ENCODE measurements at places on chromosomes 1 and 21.

- DNase-seq = no peak
Measured at GRCh38 chr1:85602571-85602970, 22.0 kb downstream of the CCN1 start.

- DNase-seq = no peak
Measured at GRCh38 chr21:45781741-45782140, 138.2 kb downstream of the PCBP3 start.

- DNase-seq = no peak
Measured at GRCh38 chr1:77948841-77949424, 29.9 kb downstream of the FUBP1 start.

- DNase-seq = no peak
Measured at GRCh38 chr1:41658431-41659158, 174.1 kb upstream of the EDN2 start.

GRCh38 chr1:165355139-165355976 lies 1.2 kb downstream of the LMX1A start:
- DNase-seq = no peak

DNA sequence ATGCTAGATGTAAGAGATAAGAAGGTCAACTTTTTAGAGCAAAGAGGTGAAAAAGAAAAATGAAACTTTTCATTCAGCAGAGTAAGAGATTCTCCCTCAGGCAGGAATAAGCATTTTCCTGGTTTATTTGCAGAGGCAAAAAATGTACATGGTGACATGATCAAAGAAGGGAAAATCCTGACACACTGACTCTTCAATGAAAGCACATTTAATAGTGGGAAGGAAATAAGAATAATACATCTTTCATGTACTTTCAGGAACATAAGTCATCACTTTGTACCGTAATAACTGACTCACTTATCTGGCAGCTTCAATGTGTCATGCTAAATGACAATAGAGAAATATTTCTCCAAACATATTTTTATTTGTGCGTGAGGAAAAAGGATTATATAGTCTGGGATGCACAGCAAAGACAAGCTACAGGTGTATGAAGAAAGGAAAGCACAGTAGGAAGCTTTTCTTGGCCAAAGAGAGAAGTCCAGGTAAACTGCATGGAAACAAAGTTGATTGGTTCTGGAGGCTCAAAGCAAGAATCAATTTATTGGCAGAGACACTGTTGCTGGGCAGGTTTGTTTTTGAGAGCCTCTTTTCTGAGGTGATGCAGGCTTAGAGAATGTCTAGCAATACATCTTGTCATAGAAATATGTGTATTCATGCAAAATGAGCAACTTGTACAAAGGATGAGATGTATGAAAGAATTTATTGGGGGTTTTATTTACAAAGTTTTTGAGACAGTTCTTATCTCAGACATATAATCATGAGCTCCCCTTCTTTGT lies 1409.0 kb downstream of the PLA2G4A start:
- DNase-seq = no peak

DNA sequence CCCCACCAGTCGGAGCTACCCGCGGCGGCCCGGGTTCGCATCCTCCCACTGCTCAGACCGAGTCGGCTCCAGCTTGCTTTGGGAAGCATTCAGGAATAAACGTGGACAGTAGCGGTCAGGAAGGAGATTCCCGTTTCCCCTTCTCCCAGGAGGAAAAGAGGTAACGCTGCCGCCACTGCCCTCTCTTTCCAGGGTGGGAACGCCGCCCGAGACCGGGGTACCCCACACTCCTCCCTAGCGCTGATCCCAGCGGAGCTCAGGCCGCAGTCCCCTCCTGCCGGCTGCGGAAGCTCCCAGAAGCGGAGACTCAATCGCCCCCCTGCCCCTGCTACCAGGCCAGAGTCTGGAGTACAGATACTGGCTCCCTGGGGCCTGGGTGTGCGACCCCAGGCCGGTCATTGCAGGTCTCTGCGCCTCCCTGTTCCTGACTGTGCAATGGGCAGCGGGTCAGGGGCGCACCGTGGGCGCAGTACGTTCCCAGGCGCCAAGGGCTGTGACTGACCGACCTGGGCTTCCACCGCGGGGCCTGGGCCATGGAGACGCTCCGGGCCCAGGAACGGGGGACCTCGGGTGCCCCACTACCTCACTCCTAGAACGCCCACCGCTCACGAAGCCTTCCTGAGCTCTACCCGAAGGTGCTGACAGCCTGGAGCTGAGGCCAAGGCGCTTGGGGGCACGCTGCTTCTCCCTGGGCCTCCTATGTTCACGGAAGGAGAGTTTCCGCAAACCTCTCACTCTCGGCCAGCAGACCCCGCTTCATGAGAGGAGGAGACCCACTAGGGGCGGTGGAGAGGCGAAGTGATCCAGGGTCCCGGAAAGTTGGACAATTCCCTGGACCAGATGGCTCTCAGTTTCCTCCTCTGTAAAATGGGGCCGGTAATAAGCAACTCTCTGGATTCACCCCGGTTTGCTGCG lies 7.8 kb downstream of the DMRTA2 start:
- no peak for DNase-seq

GRCh38 chr1:163875927-163876320 lies 554.2 kb downstream of the NUF2 start:
- DNase-seq = no peak

- DNase-seq = no peak
Measured at GRCh38 chr1:114320586-114320985, 166.9 kb upstream of the SYT6 start.

- no peak for DNase-seq
Measured at GRCh38 chr1:156712626-156713025, 7.2 kb upstream of the CRABP2 start.

- no peak for DNase-seq
Measured at GRCh38 chr1:223016890-223017289, 126.2 kb downstream of the TLR5 start.

GRCh38 chr21:40186045-40186444 lies 318.8 kb downstream of the PCP4 start:
- DNase-seq = no peak

Data from Jurkat, Clone E6-1 (cell line).